Brain (organoid and tissue), 16 donors: ENCODE measurements at places on chromosomes 16 and 17. TPM values are rescaled to one million over a fixed set of nuclear protein-coding genes. Genes with fewer than 3 reads are reported as not detected.

GRCh38 chr17:9924735-9925191, 19.7 kb upstream of the RCVRN start:
- DNase-seq, result peak; percentile 92

DNA sequence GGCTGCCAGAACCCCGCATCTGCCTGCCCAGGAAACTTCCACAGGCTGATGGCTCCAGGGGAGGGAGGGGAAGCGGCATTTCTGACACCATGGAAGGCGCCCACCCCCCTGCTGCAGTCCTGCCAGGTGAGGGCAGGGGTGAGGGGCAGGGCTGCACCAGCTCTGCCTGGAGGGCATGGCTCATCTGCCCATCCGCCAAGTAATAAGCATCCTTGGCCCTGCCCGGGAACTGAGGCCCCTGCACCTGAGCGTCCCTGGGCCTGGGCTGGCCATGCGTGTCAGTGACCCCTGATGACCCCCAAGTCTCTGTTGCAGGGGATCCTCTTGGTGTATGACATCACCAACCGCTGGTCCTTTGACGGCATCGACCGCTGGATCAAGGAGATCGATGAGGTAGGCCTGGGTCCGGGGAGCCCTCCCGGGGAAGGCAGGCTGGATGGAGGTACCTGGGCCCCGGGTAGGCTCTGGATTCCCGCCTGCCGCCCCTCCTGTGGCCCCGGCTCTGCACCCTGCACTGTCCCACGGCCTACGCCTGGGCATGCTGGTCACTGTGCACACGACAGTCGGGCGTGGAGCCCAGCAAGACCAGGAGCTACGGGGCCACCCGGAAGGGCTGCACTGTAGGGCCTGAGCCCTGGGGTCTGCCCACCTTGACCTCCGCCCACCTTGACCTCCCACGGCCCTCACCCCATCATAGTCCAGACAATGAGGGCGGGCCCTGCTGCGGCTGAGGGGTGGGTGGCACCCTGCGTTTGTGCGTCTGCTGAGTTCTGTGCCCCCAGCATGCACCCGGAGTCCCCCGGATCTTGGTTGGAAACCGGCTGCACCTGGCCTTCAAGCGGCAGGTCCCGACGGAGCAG, 5.4 kb upstream of the WFIKKN1 start:
- DNase-seq, result no peak

DNA sequence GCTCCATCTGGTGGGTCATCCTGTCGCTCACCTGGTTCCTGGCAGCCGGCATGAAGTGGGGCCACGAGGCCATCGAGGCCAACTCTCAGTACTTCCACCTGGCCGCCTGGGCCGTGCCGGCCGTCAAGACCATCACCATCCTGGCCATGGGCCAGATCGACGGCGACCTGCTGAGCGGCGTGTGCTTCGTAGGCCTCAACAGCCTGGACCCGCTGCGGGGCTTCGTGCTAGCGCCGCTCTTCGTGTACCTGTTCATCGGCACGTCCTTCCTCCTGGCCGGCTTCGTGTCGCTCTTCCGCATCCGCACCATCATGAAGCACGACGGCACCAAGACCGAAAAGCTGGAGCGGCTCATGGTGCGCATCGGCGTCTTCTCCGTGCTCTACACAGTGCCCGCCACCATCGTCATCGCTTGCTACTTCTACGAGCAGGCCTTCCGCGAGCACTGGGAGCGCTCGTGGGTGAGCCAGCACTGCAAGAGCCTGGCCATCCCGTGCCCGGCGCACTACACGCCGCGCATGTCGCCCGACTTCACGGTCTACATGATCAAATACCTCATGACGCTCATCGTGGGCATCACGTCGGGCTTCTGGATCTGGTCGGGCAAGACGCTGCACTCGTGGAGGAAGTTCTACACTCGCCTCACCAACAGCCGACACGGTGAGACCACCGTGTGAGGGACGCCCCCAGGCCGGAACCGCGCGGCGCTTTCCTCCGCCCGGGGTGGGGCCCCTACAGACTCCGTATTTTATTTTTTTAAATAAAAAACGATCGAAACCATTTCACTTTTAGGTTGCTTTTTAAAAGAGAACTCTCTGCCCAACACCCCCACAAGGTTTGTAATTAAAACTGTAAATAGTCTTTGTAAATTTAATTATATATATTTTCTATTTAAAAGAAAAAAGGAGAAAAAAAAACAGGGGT, 1.7 kb downstream of the FZD2 start:
- DNase-seq, result peak; percentile 54

The TIMP2 gene
- 314 TPM for polyA plus RNA-seq

DNA sequence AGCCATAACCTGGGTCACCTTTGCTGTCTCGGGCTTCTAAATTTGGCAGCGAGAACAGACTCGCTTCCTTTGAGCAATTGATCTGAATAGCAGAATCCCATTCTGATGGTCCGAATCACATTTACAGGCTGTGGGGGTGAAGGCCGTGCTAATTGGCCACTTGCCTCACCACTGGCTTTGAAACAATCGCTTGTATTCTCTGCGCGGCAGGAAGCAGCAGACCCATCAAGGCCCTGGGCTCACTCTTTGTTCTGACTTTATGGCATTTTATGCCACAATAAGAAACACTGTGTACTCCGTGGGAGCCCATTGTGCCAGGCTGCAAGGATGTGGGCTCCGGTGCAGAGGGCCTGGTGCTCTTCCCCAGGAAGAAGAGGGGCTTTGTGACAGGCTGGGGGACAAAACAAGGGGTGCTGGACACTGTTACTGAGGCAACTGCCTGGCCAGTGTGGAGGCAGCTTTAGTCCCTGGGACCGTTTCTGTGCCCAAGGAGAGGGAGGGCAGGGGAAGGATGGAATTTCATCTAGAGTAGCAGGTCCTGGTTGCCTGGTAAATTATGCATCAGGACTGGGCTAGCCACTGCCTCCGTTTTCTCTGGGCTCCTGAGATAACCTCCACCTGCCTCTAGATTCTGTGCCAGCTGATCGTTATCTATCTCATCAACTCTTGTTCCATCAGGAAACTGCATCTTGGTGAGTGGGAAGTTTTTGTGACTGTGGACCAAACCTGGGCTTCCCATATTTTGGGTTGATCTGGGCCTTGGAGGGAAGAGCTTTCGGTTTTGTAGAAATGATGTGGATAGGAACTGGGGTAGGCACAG, 78.5 kb downstream of the MRC2 start:
- peak; percentile 82 for DNase-seq

The SCNN1B gene
- 0.63 TPM for polyA plus RNA-seq

- DNase-seq, result no peak
Measured at GRCh38 chr17:60863892-60864707, 186.4 kb downstream of the BCAS3 start.

GRCh38 chr16:57578521-57579360, 36.3 kb downstream of the ADGRG5 start:
- DNase-seq, result peak; percentile 21

- DNase-seq, result no peak
Measured at GRCh38 chr17:76946111-76946771, 78.0 kb downstream of the MGAT5B start.

GRCh38 chr17:15171167-15172047, 93.7 kb downstream of the PMP22 start:
- DNase-seq, result peak; percentile 79

DNA sequence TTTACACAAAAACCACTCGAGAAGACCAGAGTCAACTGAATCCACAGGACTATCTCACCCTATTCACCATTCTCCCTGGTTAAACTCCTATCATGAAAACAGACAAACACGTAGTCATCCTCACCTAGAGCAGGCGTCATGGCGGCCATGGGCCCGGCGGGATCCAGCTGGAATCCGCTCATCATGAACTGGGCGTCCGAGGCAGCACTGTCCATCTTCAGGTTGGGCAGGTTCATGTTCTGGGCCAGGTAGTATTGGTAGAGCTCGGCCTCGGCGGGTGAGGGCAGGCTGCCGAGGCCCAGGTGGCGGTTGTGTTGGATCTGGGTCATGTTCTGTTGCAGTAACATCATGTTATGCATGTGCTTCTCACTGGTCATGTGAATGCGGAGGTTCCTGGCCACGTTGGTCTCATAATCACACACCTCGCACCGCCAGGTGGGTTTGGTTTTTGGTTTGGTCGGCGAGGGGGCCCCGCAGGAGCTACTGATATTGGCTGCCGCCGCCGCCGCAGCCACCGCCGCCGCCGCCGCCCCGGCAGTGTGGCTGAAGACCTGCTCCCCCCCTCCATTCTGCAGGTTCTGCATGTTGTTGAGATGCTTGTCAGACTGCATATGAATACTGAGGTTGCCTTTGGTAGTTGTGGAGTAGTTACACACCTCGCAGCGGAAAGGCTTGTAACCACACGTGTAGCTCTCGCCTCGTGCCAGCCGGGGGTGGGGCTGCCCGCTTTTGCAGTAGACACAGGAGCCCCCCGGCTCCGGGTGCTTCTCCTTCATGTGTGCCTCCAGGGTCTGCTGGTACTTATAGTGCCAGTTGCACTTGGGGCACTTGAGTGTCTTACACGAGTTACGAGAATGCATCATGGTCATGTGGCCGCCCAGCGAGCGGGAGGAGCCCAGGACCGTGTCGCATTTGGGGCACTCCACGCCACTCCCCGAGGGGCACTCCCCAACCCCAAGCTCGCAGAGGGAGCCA, 90.3 kb downstream of the ZFHX3 start:
- DNase-seq, result no peak

GRCh38 chr16:64475627-64476351, 646.1 kb downstream of the CDH11 start:
- no peak for DNase-seq

DNA sequence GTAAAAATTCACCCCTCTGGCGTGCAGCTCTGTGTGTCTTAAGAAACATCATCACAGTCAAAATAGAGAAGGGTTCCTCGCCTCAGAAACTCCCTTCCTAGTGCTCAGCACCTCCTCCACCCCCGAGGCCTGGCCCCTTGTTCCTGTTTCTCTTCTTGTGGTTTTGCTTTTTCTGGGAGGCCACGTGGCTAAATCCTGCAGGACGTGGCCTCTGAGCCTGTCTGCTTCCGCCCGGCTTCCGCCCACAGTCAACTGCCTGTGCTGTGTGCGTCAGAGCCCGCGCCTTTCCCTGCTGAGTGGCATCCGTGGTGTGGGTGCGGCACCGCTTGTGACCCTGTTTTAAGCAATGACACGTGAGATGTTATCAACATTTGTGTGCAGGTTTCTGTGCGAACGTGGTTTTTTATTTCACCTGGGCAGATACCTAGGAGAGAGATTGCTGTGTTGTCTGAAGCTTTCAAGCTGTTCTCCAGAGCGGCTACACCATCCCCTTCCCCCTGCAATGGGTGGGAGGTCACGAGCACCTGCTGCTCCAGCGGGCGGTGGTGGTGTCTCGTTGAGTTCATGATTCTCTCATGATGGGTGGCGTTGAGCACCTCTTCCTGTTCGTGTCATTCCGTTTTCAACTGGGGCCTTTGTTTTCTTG, 21.7 kb downstream of the ACSF3 start:
- no peak for DNase-seq

The CNP gene
- 808 TPM for polyA plus RNA-seq

The SDR42E2 gene
- polyA plus RNA-seq, result not detected

The CCDC40 gene
- polyA plus RNA-seq, result 10.0 TPM

The CD300LB gene
- not detected for polyA plus RNA-seq

GRCh38 chr16:69496376-69496775, 69.4 kb upstream of the NFAT5 start:
- DNase-seq, result no peak

DNA sequence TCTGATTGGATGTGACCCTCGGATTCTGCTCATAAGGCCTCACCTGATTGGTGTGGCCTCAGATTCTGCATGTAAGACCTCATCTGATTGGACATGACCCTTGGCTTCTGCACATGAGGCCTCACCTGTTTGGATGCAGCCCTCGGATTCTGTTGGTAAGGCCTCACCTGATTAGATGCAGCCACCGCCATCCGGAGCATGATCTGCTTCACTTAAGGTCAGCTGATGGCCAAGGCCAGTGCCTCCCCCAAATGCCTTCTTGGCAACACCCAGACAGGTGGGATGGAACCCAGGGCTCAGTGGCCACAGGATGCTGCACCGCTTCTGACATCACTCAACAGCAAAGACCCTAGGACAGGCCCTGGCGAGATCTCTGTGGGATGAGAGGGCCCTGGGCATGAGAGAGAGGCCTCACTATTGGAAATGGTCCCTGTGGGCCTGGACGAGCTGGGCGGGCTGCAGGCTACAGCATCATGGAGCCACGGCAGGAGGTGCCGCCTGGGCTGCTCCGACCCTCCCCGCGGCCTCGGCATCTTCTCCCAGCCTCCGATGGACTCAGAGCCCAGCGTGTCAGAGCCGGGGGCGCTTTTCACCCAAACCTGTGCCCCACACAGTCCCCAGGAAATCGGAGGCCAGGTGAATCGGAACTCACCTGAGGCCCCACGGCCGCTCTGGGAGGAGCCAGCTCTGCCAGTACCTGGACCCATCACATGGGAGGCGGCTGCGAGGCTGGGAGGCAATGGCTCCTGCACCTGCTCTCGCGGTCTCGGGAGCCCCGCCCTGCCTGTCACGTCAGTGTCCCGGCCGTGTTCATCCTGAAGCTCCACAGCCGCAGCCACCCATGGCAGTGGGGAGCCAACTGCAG, 60.9 kb upstream of the ZNF469 start:
- DNase-seq, result no peak

GRCh38 chr17:20302246-20302917, 165.0 kb downstream of the LGALS9B start:
- DNase-seq, result peak; percentile 88

The NTN1 gene
- 2.2 TPM for polyA plus RNA-seq

GRCh38 chr16:27052007-27052406, 14.7 kb upstream of the C16orf82 start:
- peak; percentile 23 for DNase-seq

DNA sequence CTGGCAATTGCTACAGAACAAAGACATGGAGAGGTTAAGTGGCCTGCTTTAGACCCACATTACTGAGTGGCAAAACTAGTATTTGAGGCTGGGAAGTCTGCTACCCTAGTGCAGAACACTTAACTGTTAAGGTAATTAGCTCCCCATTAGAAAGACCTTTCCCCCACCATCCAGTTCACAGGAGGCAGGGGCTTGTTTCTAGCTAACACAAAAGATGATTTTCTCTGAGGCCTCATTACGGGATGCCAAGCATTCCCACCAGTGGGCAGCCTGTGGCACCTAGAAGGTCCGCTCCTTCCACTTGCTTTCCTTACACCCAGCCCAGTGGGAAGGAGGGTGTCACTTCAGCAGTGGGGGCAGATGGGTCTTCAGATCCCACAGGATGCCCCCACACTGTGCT, 99.1 kb downstream of the RBFOX1 start:
- no peak for DNase-seq

The MAF gene
- polyA plus RNA-seq, result 6.7 TPM

The NPIPA3 gene
- polyA plus RNA-seq, result 0.93 TPM
